ENCODE measurements at places on chromosomes 3 and 15.

DNA sequence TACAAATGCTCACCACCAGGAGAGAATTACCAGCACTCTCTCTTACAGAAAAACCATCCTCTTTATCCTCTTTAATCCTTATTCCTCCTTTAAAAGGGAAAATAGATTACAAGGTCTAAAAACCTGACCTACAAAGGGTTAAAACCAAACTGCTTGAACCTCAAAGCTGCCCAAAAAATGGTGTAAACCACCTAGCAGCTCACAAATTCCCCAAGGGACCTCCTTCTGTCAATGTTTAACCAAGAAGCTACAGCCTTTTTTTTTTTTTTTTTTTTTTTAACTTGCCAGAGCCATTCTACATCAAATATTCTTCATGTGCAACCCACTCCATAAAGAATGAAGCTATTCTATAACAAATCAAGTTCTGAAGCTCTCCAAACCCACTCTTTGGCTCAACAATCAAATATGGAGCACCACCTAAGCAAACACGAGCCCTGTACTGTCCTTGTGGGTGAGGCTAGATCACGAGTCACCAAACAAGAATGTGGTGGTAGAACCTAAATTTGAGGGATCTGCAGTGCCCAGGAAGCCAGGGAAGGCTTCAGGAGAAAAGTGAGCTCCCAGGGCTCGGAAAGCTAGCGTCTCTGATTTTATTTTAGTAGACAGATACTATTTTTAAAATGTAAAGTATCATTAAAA is 20.1 kb downstream of the OSBPL10 start:
- DNase-seq = no peak

DNA sequence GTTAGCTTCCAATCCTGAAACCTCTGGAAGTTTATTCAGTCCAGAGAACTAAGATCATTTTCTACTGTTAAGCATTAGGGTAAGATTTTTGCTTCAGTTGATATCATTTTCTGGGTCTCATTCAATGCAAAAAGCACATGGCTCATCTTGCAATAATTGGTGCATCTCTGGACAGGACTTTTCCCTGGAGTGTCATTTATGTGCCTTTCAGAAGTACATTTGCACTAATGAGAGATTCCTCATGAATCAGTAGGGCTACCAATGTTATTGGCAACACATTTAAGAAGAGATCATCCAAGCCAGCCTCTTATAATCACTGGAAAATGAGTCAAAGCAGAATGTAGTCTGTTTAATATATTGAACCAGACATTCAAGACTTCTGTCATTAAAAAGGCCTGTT is 224.2 kb upstream of the CHRNA7 start:
- no peak for DNase-seq

GRCh38 chr15:55873024-55873720 is 120.2 kb downstream of the NEDD4 start:
- DNase-seq = no peak

DNA sequence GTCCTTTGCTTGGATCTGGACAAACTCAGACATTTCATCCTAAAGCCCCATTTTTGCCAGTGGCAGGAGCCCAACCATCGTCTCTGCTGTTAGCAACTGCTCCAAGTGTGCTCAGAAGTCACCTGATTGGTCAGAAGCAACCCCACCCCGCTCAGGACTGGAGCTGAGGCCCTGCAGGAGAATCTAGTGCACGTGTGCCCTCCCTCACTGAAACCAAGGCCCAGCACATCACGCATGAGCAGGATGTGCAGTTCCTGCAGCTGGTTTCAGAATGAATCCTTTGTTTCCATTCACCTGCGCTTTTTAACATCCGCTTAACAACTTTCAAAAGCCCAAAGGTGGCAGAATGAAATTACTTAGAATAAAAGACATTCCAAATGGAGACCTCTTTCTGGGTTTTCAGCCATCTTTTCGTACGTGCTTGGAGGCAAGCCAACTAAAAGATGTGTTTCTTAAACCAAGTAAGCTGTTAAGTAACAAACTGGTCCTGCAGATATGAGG is 81.2 kb downstream of the SRGAP3 start:
- DNase-seq = no peak

GRCh38 chr3:108959017-108959416 is 5.3 kb upstream of the GUCA1C start:
- no peak for DNase-seq

GRCh38 chr15:38992930-38993329 is 428.3 kb upstream of the RASGRP1 start:
- DNase-seq = no peak

DNA sequence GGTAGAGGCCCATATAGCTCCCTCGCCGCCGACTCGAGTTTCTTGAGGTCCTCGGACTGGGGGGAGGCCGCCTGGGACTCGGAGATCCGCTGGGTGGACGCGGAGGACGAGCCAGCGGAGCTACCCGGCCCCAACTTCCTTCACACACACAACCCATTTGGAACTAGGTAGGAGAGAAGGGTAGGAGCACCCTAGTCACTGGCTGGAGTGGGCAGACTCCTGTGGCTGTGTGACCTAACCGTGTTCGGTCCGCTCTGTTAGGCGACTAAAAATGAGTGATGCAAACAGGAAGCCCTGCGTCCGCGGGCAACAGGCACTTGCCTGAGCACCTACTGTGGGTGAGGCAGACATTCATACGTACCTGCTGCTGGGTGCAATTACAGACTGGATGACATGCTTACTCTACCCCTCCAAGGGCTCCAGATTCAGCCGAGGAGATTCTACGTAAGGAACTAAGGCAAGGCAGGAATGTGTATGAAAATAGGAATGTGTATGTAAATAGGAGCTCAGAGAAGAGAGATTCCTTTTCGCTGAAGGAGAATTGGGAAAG is 4.6 kb upstream of the SIN3A start:
- DNase-seq = no peak
